CD14-positive monocyte (primary cell): ENCODE measurements at places on chromosomes 7 and 10.
A peak's percentile ranks its signal among the peaks of the same experiment; 100 is the strongest.

DNA sequence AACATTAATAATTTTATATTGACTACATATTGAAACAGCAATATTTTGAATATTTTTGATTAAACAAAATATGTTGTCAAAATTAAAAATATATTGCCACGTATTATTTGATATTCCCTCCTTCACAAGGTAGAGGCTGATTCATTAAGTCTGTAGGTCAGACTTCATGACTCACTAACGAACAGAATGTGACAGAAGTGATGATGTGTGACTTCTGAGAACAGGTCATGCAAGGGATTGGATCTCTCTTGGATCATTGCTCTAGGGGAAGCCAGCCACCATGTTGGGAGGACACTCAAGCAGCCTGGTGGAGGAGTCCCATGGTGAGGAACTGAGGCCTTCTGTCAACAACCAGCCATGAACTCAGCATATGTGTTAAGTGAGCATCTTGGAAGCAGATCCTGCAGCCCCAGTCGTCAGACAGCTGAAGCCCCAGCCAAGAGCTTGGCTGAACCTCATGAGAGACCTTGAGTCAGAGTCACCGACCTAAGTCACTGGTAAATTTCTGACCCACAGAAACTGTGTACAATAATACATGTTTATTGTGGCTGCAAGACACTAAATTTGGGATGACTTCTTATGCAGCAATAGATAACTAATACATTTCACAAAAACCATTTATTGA lies 66.6 kb downstream of the HTR5A start:
- H3K27ac ChIP-seq, result no peak overlapping the region
- no peak for DNase-seq
- H3K36me3 ChIP-seq, result no peaks in the 10 kb centered on the region
- H3K4me3 ChIP-seq, result no peak overlapping the region

GRCh38 chr10:124165827-124166226 lies 72.4 kb upstream of the CHST15 start:
- H3K4me3 ChIP-seq, result no peak overlapping the region
- no peaks in the 10 kb centered on the region for H3K36me3 ChIP-seq
- no peaks in the 10 kb centered on the region for H3K4me1 ChIP-seq
- no peak overlapping the region for H3K27ac ChIP-seq
- peaks cover 3% of the 10 kb centered on the region for H3K27me3 ChIP-seq

DNA sequence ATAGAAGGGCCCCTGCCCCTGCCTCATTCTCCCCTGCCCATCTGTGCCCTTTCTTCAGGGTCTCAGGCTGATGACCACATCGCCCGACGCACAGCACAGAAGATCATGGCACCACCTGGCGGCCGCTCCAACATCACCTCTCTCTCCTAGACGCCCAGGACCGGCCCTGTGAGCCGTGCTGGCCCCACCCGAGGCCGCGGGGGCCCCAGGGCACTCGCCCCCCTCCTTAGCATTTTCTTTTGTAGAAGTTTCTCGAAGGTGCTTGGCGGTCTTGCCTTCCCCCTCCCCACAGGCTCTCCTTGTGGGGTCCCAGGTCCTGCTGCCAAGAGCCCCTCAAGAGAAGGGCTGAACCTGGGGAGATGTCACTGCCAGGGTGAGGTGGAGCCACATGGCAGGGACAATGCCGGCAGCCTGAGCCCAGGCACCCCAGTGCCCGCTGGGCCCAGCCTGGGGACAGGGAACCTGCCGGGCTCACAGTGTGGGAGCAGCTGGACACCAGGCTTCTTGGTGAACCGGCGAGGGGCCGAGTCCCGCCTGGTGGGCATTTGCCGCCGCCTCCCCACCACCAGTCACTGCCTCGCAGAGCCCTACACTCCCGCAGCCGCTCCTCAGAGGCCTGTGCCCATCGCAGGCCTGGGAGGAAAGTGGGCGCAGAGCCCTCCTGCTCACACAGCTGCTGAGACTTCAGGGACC lies 18.2 kb downstream of the DPYSL4 start:
- no peak overlapping the region for H3K27ac ChIP-seq
- H3K4me3 ChIP-seq, result no peak overlapping the region
- DNase-seq, result no peak
- H3K27me3 ChIP-seq, result no peaks in the 10 kb centered on the region
- H3K4me1 ChIP-seq, result no peaks in the 10 kb centered on the region

DNA sequence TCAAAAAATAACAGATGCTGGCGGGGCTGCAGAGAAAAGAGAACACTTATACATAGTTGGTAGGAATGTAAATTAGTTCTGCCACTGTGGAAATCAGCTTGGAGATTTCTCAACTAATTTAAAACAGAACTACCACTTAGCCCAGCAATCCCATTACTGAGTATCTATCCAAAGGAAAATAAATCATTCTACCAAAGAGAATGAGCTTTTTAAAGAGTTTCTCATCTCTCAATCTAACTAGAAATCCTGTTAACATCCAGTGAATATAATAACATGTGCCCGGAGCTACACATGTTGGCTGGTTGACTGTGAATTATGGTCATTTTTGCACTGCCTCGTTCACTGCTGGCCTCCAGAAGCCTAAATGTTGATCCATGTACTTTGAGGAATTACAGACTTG lies 39.3 kb downstream of the BET1 start:
- no peak overlapping the region for H3K27ac ChIP-seq
- H3K4me1 ChIP-seq, result no peaks in the 10 kb centered on the region
- H3K4me3 ChIP-seq, result no peak overlapping the region
- no peaks in the 10 kb centered on the region for H3K36me3 ChIP-seq

- no peaks in the 10 kb centered on the region for H3K36me3 ChIP-seq
- H3K27ac ChIP-seq, result no peak overlapping the region
- peak; percentile 4 for DNase-seq
- no peaks in the 10 kb centered on the region for H3K27me3 ChIP-seq
- no peak overlapping the region for H3K4me3 ChIP-seq
These were observed 166.5 kb downstream of the TFEC start for GRCh38 chr7:115864082-115864481.

DNA sequence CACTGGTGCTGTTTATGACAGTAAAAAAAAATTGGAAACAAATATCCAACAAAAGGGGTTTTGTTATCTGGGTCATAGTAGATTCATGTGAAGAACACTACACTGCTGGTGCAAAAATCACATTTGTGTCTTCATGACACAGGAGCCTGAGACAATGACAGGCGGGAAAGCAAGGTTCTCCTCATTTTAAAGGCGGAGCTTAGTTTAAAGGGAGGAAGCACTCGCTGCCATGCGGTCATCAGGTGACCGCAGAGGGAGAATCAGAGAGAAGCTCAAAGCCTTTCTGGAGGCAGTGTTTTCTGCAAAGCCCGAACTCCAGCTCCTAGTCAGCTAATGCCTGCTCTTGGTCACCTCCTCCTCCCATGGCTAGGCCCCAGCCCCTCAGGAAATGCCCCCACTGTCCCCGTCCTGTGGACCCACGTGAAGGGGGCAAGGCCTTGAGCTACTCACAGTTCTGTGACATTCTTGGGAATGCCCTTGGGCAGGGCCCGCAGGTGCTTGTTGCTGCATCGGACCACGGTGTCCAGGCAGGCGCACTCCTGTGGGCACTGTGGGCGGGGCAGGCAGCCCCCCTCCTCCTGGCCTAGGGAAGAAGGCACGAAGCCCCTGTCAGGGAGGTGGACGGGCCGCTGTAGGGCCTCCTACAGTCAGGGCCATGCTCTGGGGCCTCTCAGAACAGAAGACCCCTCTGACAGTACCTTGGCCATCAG lies 146.1 kb downstream of the SLIT1 start:
- DNase-seq, result no peak
- H3K4me3 ChIP-seq, result no peak overlapping the region
- no peak overlapping the region for H3K27ac ChIP-seq
- no peaks in the 10 kb centered on the region for H3K36me3 ChIP-seq

GRCh38 chr10:73855413-73855812 lies 18.9 kb downstream of the CAMK2G start:
- H3K4me3 ChIP-seq, result no peak overlapping the region
- no peak overlapping the region for H3K27ac ChIP-seq
- no peak for DNase-seq
- H3K4me1 ChIP-seq, result peaks cover 5% of the 10 kb centered on the region
- no peaks in the 10 kb centered on the region for H3K27me3 ChIP-seq
- peaks cover 100% of the 10 kb centered on the region for H3K36me3 ChIP-seq

DNA sequence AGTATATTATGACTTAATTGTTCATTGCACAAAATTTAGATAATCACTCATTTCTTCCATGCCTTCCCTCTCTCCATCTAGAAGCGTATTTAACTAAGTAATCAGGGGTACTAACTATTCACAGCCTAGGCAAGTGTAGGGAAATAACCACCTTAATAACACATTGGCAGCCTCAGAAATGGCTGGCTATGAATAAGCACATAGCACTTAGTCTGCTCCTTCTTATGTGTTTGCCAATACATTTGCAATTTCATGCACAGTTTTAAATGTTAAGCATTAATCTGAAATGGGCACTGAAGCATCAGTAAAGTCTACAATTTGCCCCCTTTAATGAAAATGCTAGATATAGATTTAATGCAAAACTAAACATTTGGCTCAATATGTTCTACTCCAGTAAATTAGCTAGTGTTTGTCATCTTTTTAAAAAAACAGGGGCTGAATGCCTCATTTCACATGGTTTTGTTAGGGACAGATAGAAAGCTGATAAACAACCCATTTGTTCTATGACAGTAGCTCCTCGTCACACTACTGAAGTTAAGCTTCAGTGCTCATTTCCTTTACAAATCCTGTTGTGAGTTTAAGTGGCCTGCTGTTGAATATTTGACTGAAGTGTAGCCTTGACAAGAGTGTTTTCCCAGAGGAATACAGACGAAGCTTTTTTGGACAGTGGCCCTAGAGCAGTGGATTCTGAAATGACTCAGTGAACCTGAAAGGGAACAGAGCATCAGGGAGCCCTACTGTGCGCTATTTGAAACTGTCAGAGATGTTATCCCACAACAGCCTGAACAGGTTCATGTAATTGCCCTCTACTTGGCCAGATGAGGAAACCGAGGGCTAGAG lies 30.5 kb downstream of the HHEX start:
- DNase-seq, result no peak
- no peak overlapping the region for H3K27ac ChIP-seq
- H3K4me3 ChIP-seq, result no peak overlapping the region
- no peaks in the 10 kb centered on the region for H3K36me3 ChIP-seq

GRCh38 chr7:45594745-45595535 lies 20.8 kb downstream of the ADCY1 start:
- H3K27me3 ChIP-seq, result no peaks in the 10 kb centered on the region
- H3K27ac ChIP-seq, result no peak overlapping the region
- H3K4me3 ChIP-seq, result no peak overlapping the region
- no peaks in the 10 kb centered on the region for H3K4me1 ChIP-seq
- no peaks in the 10 kb centered on the region for H3K36me3 ChIP-seq

- no peak for DNase-seq
- no peak overlapping the region for H3K27ac ChIP-seq
- H3K4me1 ChIP-seq, result peaks cover 5% of the 10 kb centered on the region
- no peak overlapping the region for H3K4me3 ChIP-seq
These were observed 95.3 kb downstream of the KAT6B start for GRCh38 chr10:74921744-74922143.

GRCh38 chr7:79216236-79216635 lies 237.2 kb downstream of the MAGI2 start:
- H3K27me3 ChIP-seq, result no peaks in the 10 kb centered on the region
- no peak overlapping the region for H3K27ac ChIP-seq

- H3K4me1 ChIP-seq, result no peaks in the 10 kb centered on the region
- H3K27me3 ChIP-seq, result no peaks in the 10 kb centered on the region
- no peak for DNase-seq
- H3K4me3 ChIP-seq, result no peak overlapping the region
- no peaks in the 10 kb centered on the region for H3K36me3 ChIP-seq
These were observed 120.2 kb upstream of the CTTNBP2 start for GRCh38 chr7:117993377-117994003.

- DNase-seq, result peak; percentile 8
- no peaks in the 10 kb centered on the region for H3K27me3 ChIP-seq
- no peak overlapping the region for H3K27ac ChIP-seq
- peaks cover 70% of the 10 kb centered on the region for H3K4me1 ChIP-seq
These were observed 135.7 kb upstream of the GDF10 start for GRCh38 chr10:47164126-47164799.

DNA sequence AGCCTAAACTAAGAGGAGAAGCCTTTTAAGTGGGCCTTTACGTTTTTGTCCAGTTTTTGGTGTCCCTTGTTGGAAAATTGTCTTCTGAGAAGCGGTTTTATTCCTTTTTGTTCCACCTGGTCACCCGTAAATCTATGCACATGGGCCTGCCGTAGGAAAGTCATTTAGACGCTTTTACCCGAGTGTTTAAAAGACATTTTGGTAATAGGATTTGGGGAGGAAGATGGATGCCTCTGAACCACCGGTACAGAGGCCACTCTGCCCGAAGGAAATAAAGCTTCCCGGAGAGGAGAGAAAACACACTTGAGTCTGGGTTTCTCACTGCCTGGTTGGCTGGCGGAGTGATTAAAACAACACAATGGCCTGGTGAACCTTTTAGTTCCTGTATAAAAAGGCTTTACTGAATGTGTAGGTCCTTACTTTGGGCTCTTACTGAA lies 760 bp downstream of the THNSL1 start:
- H3K27me3 ChIP-seq, result no peaks in the 10 kb centered on the region
- no peaks in the 10 kb centered on the region for H3K36me3 ChIP-seq
- peak overlapping the region; percentile 80 for H3K4me3 ChIP-seq
- H3K27ac ChIP-seq, result peak overlapping the region; percentile 75
- DNase-seq, result no peak
- H3K4me1 ChIP-seq, result peaks cover 19% of the 10 kb centered on the region

DNA sequence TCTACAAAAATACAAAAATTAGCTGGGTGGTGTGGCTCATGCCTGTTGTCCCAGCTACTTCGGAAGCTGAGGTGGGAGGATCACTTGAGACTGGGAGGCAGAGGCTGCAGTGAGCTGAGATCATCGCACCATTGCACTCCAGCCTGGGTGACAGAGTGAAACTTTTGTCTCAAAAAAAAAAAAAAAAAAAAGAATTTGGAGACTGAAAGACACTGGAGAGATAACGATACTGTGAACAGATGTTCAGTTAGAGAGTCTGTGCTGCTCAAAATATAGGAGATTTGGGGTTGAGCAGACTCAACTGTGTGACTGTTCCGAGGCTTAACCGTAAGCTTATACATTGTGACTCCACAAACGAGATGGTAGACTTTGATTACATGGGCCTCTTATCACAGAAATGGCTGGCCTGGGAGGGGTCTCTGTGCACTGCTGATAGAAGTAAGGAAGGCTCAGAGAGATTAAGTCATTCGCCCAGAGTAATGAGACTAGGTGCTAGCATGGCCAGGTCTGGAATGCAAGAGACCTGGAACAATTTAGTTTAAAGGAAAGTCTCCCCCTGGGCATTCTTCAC lies 19.4 kb downstream of the WBP1L start:
- no peaks in the 10 kb centered on the region for H3K27me3 ChIP-seq
- DNase-seq, result no peak
- H3K4me1 ChIP-seq, result no peaks in the 10 kb centered on the region
- peaks cover 23% of the 10 kb centered on the region for H3K36me3 ChIP-seq

DNA sequence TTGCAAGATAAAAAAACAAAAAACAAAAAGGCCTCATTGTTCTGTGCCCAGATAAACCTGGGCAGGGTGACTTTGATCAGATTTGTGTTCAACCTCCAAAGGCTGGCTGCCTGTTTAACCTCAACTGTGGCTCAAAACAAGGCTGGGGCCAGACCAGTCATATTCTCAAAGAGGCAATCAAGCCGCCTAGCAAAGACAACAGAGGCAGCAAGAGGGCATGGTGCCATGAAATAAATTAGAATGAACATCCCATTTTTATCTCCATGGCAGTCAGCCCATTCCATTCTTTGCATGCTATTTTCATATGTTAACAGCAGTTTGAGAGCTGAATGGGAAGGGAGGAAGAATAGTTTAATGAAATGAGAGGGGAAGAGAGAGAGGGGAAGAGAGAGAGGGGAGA lies 1150.3 kb downstream of the TYW1 start:
- DNase-seq, result no peak
- H3K4me3 ChIP-seq, result no peak overlapping the region
- no peaks in the 10 kb centered on the region for H3K36me3 ChIP-seq
- H3K4me1 ChIP-seq, result no peaks in the 10 kb centered on the region
- H3K27me3 ChIP-seq, result no peaks in the 10 kb centered on the region
